Lung microvascular endothelial cell (primary cell): ENCODE measurements at places on chromosomes 2 and 18. TPM values are rescaled to one million over a fixed set of nuclear protein-coding genes. Genes with fewer than 3 reads are reported as not detected.

Gene B4GALT6
- total RNA-seq: 4.4 and 5.4 TPM in 2 replicates

Gene IL1F10
- not detected in 2 replicates for total RNA-seq

Gene TIMM21
- total RNA-seq: 18.3 and 27.4 TPM in 2 replicates

Gene RETSAT
- 50.3 and 63.5 TPM in 2 replicates for total RNA-seq

Gene ATAD2B
- 8.1 and 10.7 TPM in 2 replicates for total RNA-seq

Gene MC4R
- total RNA-seq: not detected in 2 replicates

Gene LYG2
- total RNA-seq: not detected in 2 replicates

Gene ILKAP
- total RNA-seq: 12.0 and 19.6 TPM in 2 replicates

Gene MATN3
- total RNA-seq: 0.20 and 0.87 TPM in 2 replicates

Gene PTH2R
- total RNA-seq: not detected in 2 replicates

Gene NR4A2
- under 0.01 and 0.20 TPM in 2 replicates for total RNA-seq

Gene CENPA
- total RNA-seq: 2.8 and 7.8 TPM in 2 replicates

Gene SLC19A3
- not detected in 2 replicates for total RNA-seq

Gene SCN2A
- total RNA-seq: under 0.01 TPM in 1 of 2 replicates, not detected in the other

Gene G6PC2
- not detected in 2 replicates for total RNA-seq

Gene FAM237A
- not detected in 2 replicates for total RNA-seq

Gene NTSR2
- total RNA-seq: not detected in 2 replicates

Gene PKDCC
- total RNA-seq: 1.5 and 4.2 TPM in 2 replicates

Gene METTL4
- total RNA-seq: 7.0 and 9.1 TPM in 2 replicates

Gene RGPD5
- 9.8 and 13.3 TPM in 2 replicates for total RNA-seq

Gene HAAO
- not detected in 2 replicates for total RNA-seq

Gene ARHGAP15
- not detected in 2 replicates for total RNA-seq
